ENCODE measurements at places on chromosomes 2 and 18.

GRCh38 chr2:44817256-44817655, 124.2 kb upstream of the SIX3 start:
- no peak for DNase-seq

DNA sequence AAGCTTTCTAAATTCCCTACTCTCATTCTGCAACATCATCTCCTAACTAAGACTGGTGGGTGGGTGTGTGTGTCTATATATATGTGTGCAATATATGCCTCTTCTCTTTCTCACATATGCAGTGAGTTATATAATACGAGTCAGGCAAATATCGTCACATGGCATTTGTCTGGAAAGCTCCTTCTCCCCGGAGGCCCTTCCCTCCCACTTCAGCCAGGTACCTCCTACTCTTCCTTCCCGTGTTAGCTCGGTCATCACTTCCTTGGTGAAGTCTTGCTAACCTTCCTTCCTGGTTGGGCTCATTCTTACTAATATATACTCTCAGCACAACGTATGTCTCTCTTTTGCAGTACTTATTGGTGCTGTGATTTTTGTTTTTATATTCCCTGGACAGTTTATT, 66.4 kb upstream of the NCK2 start:
- no peak for DNase-seq

GRCh38 chr2:150548527-150548926, 61.1 kb upstream of the RND3 start:
- DNase-seq: no peak

DNA sequence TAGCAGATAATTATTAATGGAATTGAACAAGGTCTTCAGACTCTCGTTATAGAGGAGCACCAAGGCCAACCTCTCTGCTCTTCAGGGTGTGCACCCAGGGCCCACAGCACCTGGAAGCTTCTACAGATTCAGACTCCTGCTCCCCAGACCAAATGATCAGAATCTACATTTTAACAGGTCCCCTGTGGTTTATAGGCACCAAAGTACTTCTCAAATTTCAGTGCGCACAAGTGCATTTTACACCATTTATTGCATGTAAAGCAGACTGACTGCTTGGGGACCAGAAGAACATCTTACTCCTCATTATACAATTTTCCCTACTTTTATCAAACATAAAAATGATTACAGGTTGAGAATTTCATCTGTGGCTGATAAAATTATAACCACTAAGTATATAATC, 163.9 kb downstream of the COL4A4 start:
- DNase-seq: no peak

DNA sequence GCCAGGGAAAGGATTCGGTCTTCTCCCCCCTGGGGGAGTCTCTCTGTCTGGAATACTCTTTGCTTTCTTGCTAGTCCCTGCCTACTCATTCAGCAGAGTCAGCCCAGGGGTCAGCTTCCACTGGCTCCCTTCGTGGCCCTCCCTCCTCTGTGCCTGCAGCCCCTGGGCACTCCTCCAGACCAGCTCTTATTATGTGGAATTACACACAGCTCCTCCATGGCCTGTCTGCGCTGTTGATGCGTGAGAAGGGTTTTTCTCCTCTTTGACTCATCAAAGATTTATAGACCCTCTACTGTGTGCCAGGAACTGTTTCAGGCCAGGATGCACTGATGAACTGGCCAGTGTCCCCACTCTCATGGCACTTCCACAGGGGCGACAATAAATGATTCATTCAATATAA, 44.4 kb downstream of the ST8SIA5 start:
- DNase-seq: no peak

- no peak for DNase-seq
These were observed 247.3 kb downstream of the ZNF385B start for GRCh38 chr2:179614121-179614520.

DNA sequence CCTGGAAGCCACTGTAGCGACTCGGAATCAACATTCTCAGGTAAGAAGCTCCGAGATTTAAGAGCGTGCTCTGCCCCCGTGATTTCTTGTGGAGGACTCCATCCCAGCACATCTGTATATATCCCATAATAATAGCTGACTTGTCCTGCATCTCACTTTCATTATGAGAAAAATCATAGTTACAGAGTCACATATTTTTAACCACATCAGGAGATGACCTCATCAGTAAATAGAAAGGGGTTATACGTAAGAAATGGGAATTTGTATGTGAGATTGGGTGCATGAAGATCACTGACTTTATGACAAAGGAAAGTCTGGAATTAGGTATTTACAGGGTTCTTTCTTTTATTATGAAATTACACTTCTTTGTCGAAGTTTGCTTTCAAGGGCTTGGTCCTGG, 16.4 kb upstream of the TMEM18 start:
- no peak for DNase-seq

DNA sequence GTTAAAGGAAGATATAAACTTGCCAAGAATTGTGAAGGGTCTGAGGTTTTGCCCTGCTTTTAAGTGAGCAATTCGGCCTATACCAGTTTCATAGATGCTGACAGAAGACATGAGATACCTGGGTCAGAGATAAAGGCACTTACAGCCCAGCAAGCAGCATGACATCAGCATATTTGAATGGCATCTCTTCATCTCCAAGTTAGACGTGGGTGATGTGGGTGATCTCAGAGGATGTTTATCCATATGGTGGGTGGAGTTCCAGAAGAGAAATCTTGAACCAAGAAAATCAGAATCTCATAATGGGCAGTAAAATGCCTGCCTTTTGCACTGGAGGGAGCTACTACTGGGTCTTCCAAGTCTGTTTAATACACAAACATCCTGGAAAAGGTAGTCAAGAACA, 44.7 kb downstream of the GYPC start:
- DNase-seq: no peak

- DNase-seq: no peak
These were observed 66.2 kb downstream of the HS6ST1 start for GRCh38 chr2:128252501-128252900.

- no peak for DNase-seq
These were observed 651.3 kb downstream of the DCDC2C start for GRCh38 chr2:4354678-4355077.

DNA sequence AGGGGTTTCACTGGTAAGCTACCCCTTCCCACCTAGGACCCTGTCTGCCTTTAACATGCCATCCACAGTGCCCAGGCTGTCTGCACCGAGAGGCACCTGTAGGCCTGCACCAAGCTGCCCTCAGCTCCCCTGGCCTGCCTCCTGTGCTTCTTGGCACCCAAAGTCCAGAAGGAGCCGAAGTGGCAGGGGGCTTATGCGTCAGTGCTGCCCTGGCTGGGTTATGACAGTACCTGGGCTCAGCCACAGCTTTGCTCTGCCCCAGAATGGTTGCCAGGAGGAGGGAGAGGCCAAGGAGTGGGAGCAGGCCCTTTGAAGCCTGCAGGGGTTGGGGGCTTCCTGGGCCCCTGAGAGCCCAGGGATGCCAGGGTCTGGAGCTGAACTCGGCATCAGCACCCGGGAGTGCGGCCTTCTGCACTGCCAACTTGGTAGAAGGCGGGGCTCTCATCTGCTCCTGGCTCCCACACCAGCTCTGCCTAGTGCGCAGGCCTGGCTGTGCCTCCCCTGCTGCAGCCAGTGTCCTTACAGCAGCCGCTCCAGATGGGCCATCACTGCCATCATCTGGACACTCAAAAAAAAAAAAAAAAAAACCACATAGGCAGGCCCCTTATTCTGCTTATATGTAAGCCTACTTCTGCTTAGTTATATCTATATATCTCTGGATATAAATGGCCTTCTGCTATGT, 155.4 kb downstream of the THSD7B start:
- no peak for DNase-seq

GRCh38 chr2:158726911-158727592, 68.1 kb upstream of the DAPL1 start:
- no peak for DNase-seq

DNA sequence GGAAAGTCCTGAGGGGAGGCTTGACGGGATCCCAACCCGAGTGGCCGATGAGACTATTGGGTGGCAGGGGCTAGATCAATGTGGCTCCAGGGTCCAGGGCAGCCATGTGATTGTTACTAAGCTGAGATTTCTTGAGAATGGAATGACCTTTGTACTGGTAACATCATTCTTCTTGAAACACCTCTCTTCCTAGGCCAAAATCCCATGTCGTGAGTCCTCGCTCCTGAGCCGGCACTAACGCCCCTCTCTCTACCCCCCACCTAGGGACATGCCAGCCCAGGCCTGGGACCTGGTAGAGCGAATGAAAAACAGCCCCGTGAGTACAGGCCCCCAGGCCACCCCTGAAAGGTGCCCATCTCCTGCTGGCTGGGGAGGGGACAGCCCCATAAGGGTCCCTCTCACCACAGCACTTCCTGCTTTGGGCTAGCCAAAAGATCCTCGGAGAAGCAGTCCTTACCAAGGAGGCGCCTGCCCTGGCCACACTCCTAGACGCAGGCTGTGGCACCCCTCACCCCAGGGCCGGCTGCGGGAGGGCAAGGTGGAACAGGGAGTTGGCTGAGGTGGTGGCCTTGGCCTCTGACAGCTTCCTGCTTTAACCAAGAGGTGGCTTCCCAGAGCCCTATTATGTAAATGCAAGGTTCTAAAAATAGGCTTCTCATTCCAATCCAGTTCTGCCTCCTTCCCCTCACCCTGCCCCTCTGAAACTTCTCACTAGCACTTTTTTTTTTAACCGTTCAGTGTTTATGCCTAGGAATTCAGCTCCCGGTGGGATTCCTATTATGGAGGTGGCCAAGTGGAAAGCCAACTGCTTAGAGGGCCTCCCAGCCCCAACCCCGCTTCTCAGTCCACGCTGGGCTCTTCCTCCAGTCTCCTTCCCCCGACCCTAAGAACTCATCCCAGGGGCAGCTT, 126.6 kb upstream of the PPP1CB start:
- DNase-seq: peak; percentile 57

- no peak for DNase-seq
These were observed 746.4 kb downstream of the SLC4A3 start for GRCh38 chr2:220373878-220374277.

DNA sequence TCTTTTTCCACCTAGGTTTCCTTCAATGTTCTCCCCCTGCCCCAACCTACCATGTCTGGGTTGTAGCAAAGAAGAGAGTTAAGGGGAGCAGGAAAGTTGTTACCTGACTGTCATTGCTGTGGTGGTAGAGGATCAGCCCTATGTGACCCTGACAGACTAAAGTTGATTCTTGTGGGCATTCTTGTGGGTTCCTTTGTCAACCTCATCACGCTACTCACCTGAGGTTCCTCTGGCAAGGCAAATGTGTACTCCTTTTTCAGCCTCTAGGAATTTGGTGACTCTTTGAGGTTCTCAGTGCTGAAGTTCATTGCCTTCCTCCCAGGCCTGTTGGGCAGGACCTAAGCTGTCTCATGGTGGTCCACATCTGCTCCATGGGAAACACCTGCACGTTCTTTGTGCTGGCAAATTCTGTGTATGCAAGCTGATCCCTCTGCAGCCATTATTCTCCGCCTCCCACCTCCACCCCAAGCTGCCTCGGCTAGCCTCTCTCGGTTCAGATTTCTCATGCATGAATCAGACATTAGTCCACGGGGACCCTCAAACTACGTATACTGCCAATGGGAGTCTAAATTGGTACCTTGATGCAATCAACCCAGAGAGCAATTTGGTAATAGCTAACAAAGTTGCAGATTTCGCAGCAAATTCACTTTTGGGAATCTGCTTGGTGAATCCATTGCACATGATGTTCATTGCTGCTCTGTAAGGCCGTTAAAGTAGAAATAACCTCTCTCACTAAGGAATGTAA, 1.5 kb upstream of the GMCL1 start:
- no peak for DNase-seq

GRCh38 chr18:56873441-56874140, 222.4 kb downstream of the WDR7 start:
- no peak for DNase-seq

DNA sequence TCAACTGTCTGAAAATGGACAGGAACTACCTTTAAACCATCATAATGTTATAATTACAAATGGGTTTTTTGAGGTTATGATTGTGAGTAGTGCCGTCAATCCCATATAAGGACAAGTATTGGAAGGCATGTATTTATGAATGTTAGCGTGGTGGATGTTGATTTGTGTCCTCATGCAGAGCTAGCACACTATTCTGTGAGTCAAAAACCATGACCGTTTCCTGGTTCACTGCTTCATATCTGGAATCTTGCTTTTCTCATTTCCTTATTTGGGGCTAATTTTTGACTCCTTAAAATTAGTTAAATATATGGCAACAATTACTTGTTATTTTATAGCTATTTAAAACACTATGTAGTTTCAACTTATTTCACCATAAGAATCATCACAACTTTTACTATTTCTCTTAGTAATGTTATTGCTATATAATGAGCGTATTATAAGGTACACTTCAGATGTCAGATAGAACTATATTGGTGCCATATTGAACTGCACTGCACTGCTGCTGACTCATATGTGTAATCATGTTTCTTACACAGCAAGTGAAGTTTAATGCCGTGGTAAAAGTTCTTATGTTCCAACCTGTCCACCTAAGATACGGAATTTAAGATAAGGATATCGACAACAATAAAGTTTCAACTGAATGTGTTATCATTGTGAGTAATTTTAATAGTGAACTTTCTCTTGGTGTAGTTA, 192.8 kb downstream of the PTGR3 start:
- DNase-seq: no peak

GRCh38 chr2:46635442-46635841, 156.1 kb downstream of the TMEM247 start:
- no peak for DNase-seq

DNA sequence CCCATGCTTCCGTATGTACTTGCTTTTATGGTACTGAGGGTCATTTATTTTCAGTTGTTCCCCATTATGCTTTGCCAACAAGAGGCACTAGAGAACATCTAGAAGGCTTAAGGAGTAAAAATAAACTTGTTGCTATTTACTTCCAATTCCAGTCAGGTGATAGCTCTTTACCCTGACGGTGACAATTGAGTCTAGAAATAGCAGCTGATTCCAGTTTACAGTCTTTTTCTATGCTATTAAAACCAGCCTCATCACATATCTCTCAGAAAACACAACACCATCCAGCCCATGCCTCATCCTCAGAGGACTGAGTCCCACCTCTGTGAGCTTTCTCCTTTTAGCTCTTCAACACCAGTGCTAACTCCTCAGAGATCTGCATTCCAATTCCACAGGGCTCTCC, 327.0 kb downstream of the GPD2 start:
- no peak for DNase-seq

GRCh38 chr2:43327119-43327518, 100.7 kb upstream of the ZFP36L2 start:
- DNase-seq: no peak

DNA sequence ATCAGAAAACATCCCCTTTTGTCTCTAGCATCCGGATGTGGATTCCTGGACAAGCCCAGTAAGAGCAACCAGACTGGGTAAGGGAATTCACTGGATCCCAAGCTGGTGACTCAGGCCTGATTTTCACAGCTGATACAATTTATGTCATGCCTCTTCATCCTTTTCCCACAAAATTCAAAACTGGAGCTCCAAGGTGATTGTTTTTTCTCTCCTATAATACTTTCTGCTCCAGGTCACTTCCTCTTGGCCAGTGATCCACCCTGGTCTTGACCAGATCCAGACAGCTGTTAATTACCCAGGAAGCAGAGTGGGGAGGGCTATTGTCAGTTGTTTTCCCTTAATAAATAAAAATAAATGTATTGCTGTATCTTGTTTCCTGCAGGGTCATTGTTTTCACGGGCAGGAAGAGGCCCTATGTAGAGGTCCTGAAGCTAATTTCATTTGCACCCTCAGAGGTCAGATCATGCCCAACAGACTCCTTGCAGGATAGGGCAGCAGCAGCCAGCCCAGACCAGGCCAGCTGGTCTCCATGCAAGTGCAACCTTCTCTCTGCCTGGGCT, 57.6 kb downstream of the EVA1A start:
- DNase-seq: no peak

All from stimulated activated CD8-positive, alpha-beta memory T cell treated with anti-CD3 and anti-CD28 coated beads, Interleukin-15, amount 100 ng/mL, for 48 hours (primary cell).